ENCODE measurements at places on chromosomes 7 and 10. TPM values are rescaled to one million over a fixed set of nuclear protein-coding genes. Genes with fewer than 3 reads are reported as not detected.

DNA sequence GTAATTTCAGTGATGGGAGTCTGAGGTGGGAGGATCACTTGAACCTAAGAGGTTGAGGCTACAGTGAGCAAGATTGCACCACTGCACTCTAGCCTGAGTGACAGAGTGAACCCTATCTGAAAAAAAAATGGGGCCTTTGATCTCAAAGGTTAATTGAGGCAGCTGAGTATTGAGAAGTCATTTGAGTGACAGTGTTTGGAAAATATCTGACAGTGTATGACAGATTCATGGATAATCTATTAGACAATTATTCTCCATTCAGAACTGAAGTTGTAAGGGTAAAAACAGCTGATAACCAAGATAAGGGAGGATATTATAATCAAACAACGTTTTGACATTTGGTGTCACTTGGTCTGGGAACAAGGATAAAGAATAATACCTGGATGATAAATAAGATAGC lies 50.9 kb upstream of the CD36 start:
- H3K4me1 ChIP-seq = no peaks in the 10 kb centered on the region
- no peak overlapping the region for H3K4me3 ChIP-seq
- H3K27me3 ChIP-seq = no peaks in the 10 kb centered on the region

- DNase-seq = no peak
- peaks cover 2% of the 10 kb centered on the region for H3K36me3 ChIP-seq
- H3K4me1 ChIP-seq = no peaks in the 10 kb centered on the region
- H3K27me3 ChIP-seq = no peaks in the 10 kb centered on the region
- H3K27ac ChIP-seq = peak overlapping the region; percentile 95
Measured at GRCh38 chr10:124676416-124677062, 67.6 kb downstream of the FAM53B start.

The WNT16 gene
- polyA plus RNA-seq = 0.10 TPM

DNA sequence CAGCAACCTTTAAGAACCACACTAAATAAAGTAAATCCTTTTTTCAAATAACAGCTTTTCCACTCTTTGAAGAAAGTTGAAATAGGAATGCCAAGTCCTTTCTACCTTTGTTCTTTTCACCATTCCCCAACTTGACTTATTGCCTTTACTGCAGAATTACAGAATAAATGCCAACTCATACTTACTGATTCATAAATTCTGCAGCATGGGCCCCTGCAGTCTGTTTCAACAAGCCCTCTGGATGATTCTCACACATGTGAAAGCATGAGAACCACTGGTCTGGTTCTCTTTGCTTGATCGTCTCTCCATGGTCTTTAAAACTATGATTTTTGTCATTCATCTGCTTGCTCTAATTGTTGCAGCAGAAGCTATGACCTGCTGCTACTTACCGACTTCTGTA lies 56.1 kb downstream of the HACD1 start:
- no peak overlapping the region for H3K4me3 ChIP-seq
- H3K36me3 ChIP-seq = no peaks in the 10 kb centered on the region
- no peak overlapping the region for H3K27ac ChIP-seq
- no peaks in the 10 kb centered on the region for H3K27me3 ChIP-seq
- H3K4me1 ChIP-seq = peaks cover 10% of the 10 kb centered on the region
- no peak for DNase-seq

DNA sequence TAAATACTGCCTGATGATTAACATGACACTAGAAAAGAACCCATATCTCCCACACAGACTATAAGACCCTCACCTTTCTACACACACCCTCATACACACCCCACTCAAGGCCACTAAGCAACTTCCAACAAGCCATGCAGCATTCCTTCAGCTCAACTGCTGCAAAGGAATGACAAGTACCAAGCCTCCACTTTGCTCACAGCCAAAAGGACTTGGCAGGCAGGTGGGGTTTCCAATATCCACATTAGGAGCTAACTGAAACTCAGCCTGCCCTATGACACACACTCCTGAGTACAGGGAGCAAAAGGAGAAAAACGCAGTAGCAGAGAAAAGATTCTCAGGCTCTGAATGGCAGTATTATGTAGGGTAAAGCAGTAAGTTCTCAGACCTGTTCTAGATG lies 13.4 kb downstream of the USP54 start:
- no peaks in the 10 kb centered on the region for H3K36me3 ChIP-seq
- no peak overlapping the region for H3K4me3 ChIP-seq
- no peaks in the 10 kb centered on the region for H3K4me1 ChIP-seq
- no peaks in the 10 kb centered on the region for H3K27me3 ChIP-seq
- H3K27ac ChIP-seq = no peak overlapping the region
- no peak for DNase-seq

- no peaks in the 10 kb centered on the region for H3K4me1 ChIP-seq
- no peak for DNase-seq
- no peaks in the 10 kb centered on the region for H3K36me3 ChIP-seq
- H3K27me3 ChIP-seq = no peaks in the 10 kb centered on the region
Measured at GRCh38 chr7:111145472-111145871, 54.5 kb downstream of the LRRN3 start.

The SHH gene
- polyA plus RNA-seq = not detected

The HIBADH gene
- polyA plus RNA-seq = 71.8 TPM

DNA sequence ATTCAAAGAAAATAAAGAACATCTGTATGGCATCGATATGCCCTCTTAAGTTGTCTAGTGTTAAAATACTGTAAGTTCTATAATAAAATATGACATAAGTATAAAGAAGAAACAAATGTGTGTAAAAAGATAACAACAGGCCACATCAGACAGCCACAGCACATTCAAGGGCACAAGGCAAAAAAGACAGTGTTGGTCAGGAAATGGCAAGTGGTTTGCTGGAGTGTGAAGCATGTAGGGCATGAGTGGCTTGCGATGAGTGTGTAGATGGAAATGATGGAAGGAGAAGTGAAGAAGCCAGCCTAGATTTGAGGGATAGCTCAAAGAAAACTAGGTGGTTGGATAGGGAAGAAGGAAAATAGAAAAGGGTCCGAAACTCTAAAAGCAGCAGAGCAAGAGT lies 341.6 kb downstream of the CRPPA start:
- no peak for DNase-seq
- peaks cover 8% of the 10 kb centered on the region for H3K4me1 ChIP-seq
- H3K27ac ChIP-seq = no peak overlapping the region
- no peaks in the 10 kb centered on the region for H3K27me3 ChIP-seq

The LRRC61 gene
- 0.93 TPM for polyA plus RNA-seq

DNA sequence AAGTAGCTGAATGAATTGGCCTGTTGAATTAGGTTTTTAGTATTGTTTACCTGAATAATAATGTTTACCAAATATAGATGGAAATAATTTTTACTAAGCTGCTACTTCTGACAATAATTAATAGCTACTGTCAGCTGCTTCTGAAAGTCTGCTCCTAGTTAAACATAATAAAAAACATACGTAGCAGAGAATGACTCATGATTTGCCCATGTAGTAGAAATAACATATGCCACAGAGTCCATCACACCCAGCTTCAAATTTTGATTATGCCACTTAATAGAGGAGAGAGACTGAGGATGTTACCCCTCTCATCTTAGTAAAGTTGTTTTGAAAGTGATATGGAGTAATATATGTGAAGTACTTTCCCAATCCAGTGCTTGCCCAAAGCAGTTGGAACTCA lies 57.6 kb upstream of the MDFIC start:
- no peaks in the 10 kb centered on the region for H3K27me3 ChIP-seq
- no peak overlapping the region for H3K27ac ChIP-seq
- no peaks in the 10 kb centered on the region for H3K36me3 ChIP-seq
- DNase-seq = no peak
- H3K4me1 ChIP-seq = no peaks in the 10 kb centered on the region

GRCh38 chr7:2100278-2101208 lies 132.2 kb downstream of the MAD1L1 start:
- no peaks in the 10 kb centered on the region for H3K27me3 ChIP-seq
- no peak overlapping the region for H3K27ac ChIP-seq
- no peak overlapping the region for H3K4me3 ChIP-seq
- H3K4me1 ChIP-seq = peaks cover 57% of the 10 kb centered on the region
- peak; percentile 69 for DNase-seq
- no peaks in the 10 kb centered on the region for H3K36me3 ChIP-seq

GRCh38 chr10:109037978-109038377 lies 885.3 kb downstream of the XPNPEP1 start:
- no peak for DNase-seq
- H3K27ac ChIP-seq = no peak overlapping the region
- H3K4me1 ChIP-seq = no peaks in the 10 kb centered on the region
- H3K4me3 ChIP-seq = no peak overlapping the region
- H3K36me3 ChIP-seq = no peaks in the 10 kb centered on the region

GRCh38 chr10:46020344-46020657 lies 10.1 kb downstream of the NCOA4 start:
- H3K36me3 ChIP-seq = peaks cover 17% of the 10 kb centered on the region
- peaks cover 8% of the 10 kb centered on the region for H3K4me1 ChIP-seq
- DNase-seq = no peak
- H3K27ac ChIP-seq = no peak overlapping the region

DNA sequence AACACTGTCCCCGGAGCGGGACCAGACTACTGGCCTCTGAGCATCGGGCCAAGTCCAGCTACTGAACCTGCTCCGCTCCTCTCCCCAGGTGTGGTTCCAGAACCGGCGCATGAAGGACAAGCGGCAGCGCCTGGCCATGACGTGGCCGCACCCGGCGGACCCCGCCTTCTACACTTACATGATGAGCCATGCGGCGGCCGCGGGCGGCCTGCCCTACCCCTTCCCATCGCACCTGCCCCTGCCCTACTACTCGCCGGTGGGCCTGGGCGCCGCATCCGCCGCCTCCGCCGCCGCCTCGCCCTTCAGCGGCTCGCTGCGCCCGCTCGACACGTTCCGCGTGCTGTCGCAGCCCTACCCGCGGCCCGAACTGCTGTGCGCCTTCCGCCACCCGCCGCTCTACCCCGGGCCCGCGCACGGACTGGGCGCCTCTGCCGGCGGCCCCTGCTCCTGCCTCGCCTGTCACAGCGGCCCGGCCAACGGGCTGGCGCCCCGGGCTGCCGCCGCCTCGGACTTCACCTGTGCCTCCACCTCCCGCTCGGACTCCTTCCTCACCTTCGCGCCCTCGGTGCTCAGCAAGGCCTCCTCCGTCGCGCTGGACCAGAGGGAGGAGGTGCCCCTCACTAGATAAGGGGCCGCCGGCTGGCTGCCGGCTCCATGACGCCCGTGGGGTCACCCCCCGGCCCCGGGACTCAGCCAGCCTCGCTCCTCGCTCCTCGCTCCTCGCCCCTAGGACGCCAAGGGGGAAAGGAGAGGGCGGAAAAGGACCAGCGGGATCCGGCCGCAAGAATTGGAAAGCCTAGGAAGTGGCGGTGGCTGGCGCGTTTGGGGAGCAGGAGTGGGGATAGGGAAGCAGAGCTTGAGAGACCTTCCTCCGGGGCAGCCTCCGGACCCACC lies 3.4 kb downstream of the EVX1 start:
- H3K4me3 ChIP-seq = no peak overlapping the region
- peaks cover 100% of the 10 kb centered on the region for H3K27me3 ChIP-seq
- H3K36me3 ChIP-seq = no peaks in the 10 kb centered on the region
- H3K4me1 ChIP-seq = no peaks in the 10 kb centered on the region
- no peak overlapping the region for H3K27ac ChIP-seq

DNA sequence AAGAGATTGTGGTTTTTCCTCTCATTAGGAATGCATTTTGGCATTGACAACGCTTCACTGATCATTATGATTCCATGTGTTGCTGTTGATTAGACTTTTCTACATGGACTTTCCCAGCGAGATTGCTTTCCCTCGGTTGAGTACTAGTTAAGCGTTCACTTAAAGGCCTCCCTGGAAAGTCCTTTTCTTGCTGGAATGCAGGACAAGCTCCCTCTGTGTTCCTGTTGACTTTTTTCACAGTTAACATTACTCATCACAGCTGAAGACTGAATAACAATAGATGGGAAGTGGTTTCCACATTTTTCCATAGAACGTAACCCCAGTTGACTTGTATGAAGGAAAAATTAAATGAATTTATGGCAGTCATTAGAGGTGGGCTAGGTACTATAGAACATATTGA lies 2.6 kb upstream of the CAV1 start:
- no peak overlapping the region for H3K4me3 ChIP-seq
- no peak for DNase-seq
- peak overlapping the region; percentile 84 for H3K27ac ChIP-seq
- H3K27me3 ChIP-seq = no peaks in the 10 kb centered on the region

The OR13A1 gene
- polyA plus RNA-seq = not detected

Measured in SK-N-SH (cell line).